ENCODE measurements at places on chromosomes 16 and 17.

- no peak for DNase-seq
These were observed 8.2 kb downstream of the NTHL1 start for GRCh38 chr16:2039274-2040031.

- no peak for DNase-seq
These were observed at the start of gene MPO for GRCh38 chr17:58280480-58281217. Gene MPO, minus strand, starts transcription at chr17:58280935. Its CDS starts 177 bp downstream, at chr17:58280758.

DNA sequence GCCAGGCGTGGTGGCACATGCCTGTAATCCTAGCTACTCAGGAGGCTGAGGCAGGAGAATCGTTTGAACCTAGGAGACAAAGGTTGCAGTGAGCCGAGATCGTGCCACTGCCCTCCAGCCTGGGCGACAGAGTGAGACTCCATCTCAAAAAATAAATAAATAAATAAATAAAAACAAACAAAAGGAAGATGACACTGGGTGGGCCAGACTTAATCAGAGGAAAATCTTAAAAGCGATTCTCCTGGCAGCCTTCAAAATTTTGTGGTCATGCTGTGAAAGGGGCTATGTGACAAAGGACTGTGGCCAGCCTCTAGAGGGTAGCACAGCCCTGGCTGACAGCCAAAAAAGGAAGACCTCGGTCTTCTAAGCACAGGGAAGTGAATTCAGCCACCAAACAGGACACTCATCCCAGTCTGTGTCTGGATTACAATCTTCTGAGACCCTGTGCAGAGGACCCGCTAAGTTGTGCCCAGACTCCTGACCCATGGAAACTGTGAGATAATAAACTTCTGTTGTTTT is 391.1 kb downstream of the CNTNAP4 start:
- no peak for DNase-seq

GRCh38 chr16:72172105-72173034 is at the start of gene PMFBP1:
Gene PMFBP1, minus strand, starts transcription at chr16:72172155. Its CDS starts 947 bp downstream, at chr16:72171208.
- DNase-seq, result peak; percentile 21

GRCh38 chr17:18920911-18921441 is 31.0 kb upstream of the SLC5A10 start:
- no peak for DNase-seq

DNA sequence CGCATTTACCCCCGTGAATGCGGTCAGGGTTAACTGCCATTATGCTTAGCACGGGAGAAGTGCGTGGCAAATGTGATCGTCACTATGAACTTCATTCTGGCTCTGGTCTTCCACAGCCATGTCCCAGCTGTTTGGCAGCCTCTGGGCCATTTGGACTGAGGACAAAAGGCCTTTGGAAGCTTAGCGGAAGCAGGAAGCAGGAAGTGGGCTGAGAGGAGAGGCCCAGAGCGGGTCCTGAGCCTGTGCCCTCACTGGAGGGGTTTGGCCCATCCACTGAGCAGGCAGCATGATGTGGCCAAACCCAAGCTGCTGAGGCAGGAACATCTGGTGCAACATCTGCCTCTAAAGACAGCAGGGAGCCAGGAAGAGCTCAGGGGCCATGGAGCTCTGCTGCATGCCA is 345.9 kb downstream of the C16orf95 start:
- DNase-seq, result no peak

Data from activated T-cell treated with anti-CD3 and anti-CD28 coated beads, Interleukin-2, amount 50 U/mL, for 72 hours (primary cell).